ENCODE measurements at places on chromosomes 13 and 19. TPM values are rescaled to one million over a fixed set of nuclear protein-coding genes. Genes with fewer than 3 reads are reported as not detected.

Gene PRR19
- total RNA-seq, result 2.2 TPM

Gene UGGT2
- 33.6 TPM for total RNA-seq

Gene ZNF85
- total RNA-seq, result 4.8 TPM

Gene STOML3
- not detected for total RNA-seq

GRCh38 chr19:55285229-55285890 lies 1.6 kb downstream of the BRSK1 start:
- DNase-seq, result no peak

DNA sequence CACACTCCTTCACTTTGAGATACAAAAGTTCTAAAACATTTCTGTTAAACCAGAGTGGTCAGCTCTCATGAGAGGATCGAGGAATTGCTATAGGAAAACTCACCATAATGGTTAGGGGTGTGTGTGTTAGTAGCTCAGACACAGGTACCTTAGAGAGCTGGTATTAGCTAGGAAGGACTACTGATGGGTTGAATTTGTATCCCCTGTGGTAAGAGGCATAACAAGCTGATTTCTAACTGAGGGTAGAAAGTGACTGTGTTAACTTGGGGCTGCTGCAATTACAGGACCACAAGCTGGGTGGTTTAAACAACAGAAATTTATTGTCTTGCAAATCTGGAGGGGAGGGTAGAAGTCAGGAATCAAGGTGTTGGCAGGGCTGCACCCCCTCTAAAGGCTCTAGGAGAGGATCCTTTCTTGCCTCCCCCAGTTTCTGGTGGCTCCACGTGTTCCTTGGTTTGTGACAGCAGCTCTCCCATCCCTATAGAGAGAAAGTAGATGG lies 17.4 kb downstream of the LEUTX start:
- DNase-seq, result no peak

- no peak for DNase-seq
Measured at GRCh38 chr19:41940731-41941409, 12.6 kb upstream of the ERFL start.

DNA sequence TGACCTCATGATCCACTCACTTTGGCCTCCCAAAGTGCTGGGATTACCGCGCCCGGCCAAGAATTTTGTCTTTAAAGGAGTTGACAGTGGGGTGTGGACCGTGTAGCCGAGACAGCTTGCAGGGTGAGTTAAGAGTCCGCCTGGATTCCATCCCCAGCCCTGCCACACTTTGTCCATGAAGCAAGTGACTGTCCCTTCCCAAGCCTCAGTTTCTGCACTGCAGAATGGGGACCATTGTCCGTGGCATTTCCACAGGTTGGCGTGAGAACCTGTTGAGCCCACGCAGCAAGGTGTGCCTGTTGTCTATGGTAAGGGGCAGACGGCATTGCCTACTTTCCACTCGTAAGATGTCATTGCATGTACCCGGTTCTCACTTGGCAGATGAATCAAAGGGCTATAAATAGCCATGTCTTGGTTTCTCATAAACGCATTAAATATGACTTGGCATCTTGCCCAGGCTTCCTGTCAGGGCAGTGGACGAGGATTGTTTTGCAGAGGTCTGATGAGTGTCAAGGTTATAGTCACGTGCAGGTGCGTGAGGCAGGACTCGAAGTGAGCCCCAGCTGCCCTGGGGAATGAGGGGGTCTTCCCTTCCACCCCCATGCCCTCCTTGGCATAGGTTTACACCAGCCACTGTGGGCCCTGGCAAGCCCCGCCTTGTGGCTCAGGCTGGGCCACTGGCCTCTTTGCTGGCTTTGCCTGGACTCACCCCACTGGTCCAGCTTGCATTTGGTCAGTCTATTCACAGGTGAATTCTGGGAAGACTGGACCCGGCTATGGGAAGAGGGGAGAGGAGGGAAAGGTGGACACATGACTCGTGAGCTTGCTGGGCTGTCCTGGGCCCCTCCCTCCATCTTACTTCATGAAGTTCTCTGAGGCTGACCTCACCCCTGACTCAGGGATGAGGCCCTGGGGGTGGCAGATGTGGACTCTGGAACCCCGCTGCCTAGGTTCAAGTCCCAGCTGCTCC lies 14.6 kb downstream of the FAM187B start:
- no peak for DNase-seq

DNA sequence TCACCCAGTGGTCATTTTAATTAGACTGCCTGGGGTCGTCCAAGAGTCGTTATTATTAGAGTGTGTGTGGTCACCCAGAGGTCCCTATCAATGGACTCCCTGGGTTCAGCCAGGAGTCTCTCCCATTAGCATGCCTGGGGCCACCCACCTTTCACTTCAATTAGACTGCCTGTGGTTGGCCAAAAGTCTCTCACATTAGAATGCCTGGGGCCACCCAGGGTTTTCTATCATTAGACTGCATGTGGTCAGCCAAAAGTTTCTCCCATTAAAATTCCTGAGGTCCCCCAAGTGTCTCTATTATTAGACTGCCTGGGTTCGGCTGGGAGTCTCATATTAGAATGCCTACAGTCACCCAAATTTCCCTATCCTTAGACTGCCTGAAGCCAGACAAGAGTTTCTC lies 1472.6 kb downstream of the UQCRFS1 start:
- peak; percentile 40 for DNase-seq

Gene LYPD3
- 0.27 TPM for total RNA-seq

DNA sequence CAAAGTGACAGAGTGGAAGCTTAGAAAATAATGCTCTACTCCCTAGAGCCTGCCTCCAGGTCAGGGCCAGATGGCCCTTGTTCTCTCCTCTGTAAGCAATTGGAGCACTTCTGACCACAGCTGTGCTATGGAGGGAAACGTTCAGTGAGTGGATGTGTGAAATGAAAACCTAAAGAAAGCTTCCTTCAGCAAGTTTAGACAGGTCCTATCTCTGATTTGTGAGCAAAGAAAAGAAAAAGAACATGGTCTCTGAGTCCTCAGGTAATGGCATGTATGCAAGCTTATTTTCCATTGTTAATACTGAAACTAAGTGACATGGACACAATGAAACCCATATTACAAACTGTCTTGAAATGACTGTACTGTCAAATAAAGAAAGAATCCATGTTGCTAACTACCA lies 1486.8 kb downstream of the EFNB2 start:
- no peak for DNase-seq

Gene RNF225
- not detected for total RNA-seq

Gene IFNL1
- total RNA-seq, result not detected

Gene FAM187B
- total RNA-seq, result not detected

GRCh38 chr13:95136638-95137037 lies 164.6 kb downstream of the ABCC4 start:
- DNase-seq, result no peak

GRCh38 chr13:48531416-48532255 lies 1.2 kb downstream of the RCBTB2 start:
- no peak for DNase-seq

- DNase-seq, result no peak
Measured at GRCh38 chr19:34461375-34462100, 20.0 kb upstream of the WTIP start.

Gene ZNF28
- total RNA-seq, result 16.6 TPM

Gene CYP2A7
- not detected for total RNA-seq

DNA sequence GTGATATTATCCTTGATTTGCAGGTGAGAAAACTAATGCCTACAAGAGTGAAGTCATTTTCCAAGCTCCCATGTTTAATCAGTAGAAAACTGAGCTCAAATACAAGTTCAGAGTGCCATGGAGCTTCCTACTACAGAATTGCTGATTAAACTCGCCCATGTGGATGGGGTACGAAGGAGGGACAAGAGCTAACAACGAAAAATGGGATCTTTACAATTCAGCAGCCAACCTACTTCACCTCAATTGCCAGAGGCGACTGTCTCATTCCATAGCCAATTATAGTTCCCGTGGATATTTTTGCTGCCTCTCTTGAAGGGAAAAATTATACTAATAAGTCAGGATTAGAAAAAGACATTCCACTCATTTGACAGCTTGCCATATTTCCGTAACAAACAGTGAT lies 1155.1 kb downstream of the OLFM4 start:
- no peak for DNase-seq

Gene CEACAM5
- total RNA-seq, result not detected

DNA sequence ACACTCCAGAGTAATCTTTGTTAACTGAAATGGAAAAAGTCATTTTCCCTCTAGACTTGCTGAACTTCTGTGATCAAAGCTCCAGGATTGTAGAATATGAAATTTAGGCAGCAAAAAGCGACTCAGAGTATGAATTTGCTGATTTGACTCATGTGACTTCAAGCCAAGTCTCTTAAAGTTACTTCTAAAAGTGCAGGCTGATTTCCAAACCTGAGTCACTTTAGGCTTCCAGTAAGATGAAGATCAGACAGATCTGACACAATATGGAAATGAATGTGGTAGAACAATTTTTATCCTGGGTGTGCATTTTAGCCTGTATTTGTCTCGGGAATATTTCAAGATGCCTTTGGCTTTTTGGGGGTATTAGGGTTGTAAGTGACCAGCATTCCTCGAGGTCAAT lies 151.0 kb upstream of the TMTC4 start:
- DNase-seq, result no peak

GRCh38 chr13:23504180-23504579 lies 66.0 kb upstream of the TNFRSF19 start:
- DNase-seq, result no peak

DNA sequence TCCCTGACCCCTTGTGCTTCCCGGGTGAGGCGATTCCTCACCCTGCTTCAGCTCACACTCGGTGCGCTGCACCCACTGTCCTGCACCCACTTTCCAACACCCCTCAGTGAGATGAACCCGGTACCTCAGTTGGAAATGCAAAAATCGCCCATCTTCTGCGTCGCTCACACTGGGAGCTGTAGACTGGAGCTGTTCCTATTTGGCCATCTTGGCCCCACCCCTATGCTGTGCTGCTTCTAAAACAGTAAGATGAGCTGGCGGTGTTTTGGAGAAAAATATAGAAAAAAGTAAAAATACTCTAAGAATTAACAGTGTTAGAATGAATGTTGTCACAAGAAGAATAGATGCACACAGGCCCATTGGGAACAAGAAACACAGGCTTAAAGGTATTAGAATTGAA lies 92.5 kb downstream of the ITGBL1 start:
- no peak for DNase-seq

Gene PSG11
- total RNA-seq, result not detected

DNA sequence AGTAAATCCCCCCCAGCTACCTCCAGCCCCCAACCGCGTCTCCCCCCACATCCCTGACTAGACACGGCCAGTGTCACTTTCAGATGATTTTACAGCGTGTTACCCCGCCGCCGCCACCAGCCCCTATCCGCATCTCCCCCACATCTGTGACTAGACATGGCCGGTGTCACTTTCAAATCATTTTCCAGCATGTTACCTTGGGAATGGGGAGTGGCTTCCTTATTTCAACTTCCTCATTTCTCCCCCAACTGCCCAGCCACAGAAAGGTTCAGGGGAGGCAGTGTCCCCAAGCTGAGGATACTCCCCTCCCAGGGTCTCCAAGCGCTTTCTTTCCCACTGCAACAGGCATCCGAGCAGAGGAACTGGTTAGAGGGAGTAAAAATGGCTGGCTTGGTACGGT lies 18.4 kb downstream of the ADGRL1 start:
- DNase-seq, result no peak

- no peak for DNase-seq
Measured at GRCh38 chr19:48635966-48636858, 967 bp downstream of the DBP start.

Gene SLC17A7
- 0.34 TPM for total RNA-seq

DNA sequence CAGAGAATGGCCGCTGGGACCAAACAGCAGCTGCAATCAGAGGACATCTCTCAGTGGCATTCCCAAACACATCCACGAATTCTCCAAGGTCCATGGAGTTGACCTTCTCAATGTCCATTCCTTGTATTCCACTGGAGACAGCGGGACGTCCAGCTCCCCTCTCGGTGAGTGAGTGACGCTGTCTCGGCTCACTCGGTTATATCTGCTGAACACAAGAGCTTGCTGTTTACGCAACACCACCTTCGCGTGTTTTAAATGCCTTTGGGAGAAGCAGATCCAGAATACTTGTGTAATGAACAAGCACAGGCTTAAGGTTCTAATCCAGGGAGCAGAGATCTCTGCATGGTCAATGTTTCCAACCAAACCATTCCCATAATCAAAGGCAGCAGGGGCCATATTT lies at the start of gene URAD:
Gene URAD (minus strand): TSS at position 174 of the 400 bp plus-strand sequence. CDS start 56 bp downstream, at position 118.
- DNase-seq, result no peak

DNA sequence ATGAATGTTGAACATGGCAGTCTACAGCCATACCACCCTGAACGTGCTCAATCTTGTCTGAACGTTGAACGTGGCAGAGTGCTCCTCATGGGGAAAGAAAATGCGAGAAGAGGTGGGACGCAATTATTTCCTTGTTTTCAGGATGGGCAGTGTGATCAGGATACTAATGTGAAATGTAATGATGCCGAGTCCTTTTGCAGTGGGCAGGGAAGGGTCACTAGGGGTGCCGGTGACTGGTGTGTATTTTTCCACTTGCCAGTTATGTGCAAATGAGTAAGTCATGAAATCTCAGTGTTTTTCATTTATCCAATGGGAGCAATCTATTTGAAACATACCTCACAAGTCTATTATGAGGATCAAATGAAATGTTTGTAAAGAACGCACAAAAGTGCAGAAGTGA lies 84.8 kb downstream of the LNX2 start:
- no peak for DNase-seq

DNA sequence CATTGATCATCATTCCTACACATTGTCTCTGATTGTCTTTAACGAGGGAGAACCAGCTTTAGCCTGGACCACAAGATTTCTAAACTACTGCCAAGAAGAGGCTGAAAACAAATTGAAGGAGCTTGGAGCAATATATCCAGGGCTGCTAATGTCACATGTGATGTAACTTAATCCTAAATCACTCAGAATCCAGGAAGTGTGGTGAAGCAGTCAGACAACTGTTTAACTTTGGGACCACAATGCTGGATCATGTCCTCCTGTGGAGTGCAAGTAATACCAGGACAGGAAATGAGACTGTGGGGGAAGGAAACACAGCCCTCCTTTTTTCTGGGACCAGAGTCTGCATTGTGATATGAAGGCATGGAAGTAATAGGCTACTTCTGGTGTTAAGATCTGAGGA lies 430.2 kb downstream of the KCTD12 start:
- DNase-seq, result no peak

GRCh38 chr13:20991741-20992520 lies 69.5 kb downstream of the LATS2 start:
- no peak for DNase-seq

DNA sequence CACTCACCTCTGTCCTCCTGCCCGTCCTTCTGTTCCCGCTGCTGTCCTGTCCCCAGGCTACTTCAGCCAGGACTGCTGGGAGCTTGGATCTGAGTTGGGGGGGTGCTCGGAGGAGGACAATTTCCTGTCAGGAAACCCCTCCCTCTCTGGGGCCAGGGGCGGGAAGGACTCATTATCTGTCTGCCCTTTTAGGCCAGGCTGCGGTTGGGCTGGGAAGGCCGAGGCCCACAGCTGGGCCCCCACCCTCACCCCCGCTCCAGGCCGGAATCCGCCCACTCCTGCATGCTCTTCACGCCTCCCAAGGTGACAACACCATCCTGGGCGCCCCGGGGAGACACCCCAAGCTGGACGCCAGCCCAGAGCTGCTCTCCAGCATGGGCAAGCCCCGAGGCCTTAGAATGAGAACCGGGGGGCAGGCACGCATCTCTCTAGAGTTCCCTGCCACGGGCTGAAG lies at the start of gene EXOC3L2:
Gene EXOC3L2 (minus strand): TSS at position 74 of the 454 bp plus-strand sequence. CDS start 6,362 bp downstream, outside the sequence.
- no peak for DNase-seq

Gene ZNF723
- not detected for total RNA-seq

Gene CRTC1
- 24.0 TPM for total RNA-seq

GRCh38 chr13:41673640-41674039 lies 216.3 kb downstream of the RGCC start:
- DNase-seq, result no peak

- DNase-seq, result no peak
Measured at GRCh38 chr13:46396341-46396740, 9.3 kb upstream of the RUBCNL start.

- DNase-seq, result no peak
Measured at GRCh38 chr13:109332506-109333499, 453.6 kb downstream of the IRS2 start.

Measured in osteocyte (in vitro differentiated cells).